ENCODE measurements at places on chromosomes 5 and 9. TPM values are rescaled to one million over a fixed set of nuclear protein-coding genes. Genes with fewer than 3 reads are reported as not detected.

IL13 gene
- total RNA-seq: not detected

IL4 gene
- total RNA-seq: not detected

FOXD4 gene
- total RNA-seq: 0.20 TPM

PDZD2 gene
- total RNA-seq: 0.20 TPM

IL5 gene
- total RNA-seq: not detected

BARHL1 gene
- not detected for total RNA-seq

IL17B gene
- total RNA-seq: not detected

IFNA2 gene
- total RNA-seq: not detected

SPINK6 gene
- not detected for total RNA-seq

FGF1 gene
- under 0.01 TPM for total RNA-seq

ECM2 gene
- total RNA-seq: not detected

INSL6 gene
- not detected for total RNA-seq

SHISAL2B gene
- not detected for total RNA-seq

SV2C gene
- not detected for total RNA-seq

EGR1 gene
- total RNA-seq: 4.8 TPM

PKD2L2 gene
- not detected for total RNA-seq

SLC6A7 gene
- not detected for total RNA-seq

GZMA gene
- total RNA-seq: not detected

DMRT3 gene
- total RNA-seq: not detected

SLC25A48 gene
- total RNA-seq: not detected

STRBP gene
- total RNA-seq: 7.7 TPM

RNF183 gene
- total RNA-seq: not detected

Data from lung microvascular endothelial cell (primary cell).